Activated CD8-positive, alpha-beta T cell treated with anti-CD3 and anti-CD28 coated beads, Interleukin-2, amount 10 ng/mL, durations not matched to agents 7 days and 5 days (primary cell): ENCODE measurements at places on chromosomes 3 and 15. TPM values are rescaled to one million over a fixed set of nuclear protein-coding genes. Genes with fewer than 3 reads are reported as not detected.
A peak's percentile ranks its signal among the peaks of the same experiment; 100 is the strongest.

GRCh38 chr15:66723826-66724731, 22.0 kb downstream of the SMAD6 start:
- H3K27me3 ChIP-seq: peaks cover 2% of the 10 kb centered on the region
- H3K36me3 ChIP-seq: no peaks in the 10 kb centered on the region
- no peak for DNase-seq
- no peak overlapping the region for H3K27ac ChIP-seq
- no peak overlapping the region for H3K4me3 ChIP-seq

- no peak overlapping the region for H3K27ac ChIP-seq
- H3K4me1 ChIP-seq: no peaks in the 10 kb centered on the region
- no peak overlapping the region for H3K4me3 ChIP-seq
Observed at GRCh38 chr3:140559546-140559945, 118.3 kb upstream of the TRIM42 start.

GRCh38 chr15:85336880-85337279, 43.5 kb upstream of the AKAP13 start:
- H3K4me1 ChIP-seq: peaks cover 5% of the 10 kb centered on the region
- H3K36me3 ChIP-seq: no peaks in the 10 kb centered on the region
- H3K27me3 ChIP-seq: no peaks in the 10 kb centered on the region
- no peak overlapping the region for H3K4me3 ChIP-seq
- no peak overlapping the region for H3K27ac ChIP-seq

DNA sequence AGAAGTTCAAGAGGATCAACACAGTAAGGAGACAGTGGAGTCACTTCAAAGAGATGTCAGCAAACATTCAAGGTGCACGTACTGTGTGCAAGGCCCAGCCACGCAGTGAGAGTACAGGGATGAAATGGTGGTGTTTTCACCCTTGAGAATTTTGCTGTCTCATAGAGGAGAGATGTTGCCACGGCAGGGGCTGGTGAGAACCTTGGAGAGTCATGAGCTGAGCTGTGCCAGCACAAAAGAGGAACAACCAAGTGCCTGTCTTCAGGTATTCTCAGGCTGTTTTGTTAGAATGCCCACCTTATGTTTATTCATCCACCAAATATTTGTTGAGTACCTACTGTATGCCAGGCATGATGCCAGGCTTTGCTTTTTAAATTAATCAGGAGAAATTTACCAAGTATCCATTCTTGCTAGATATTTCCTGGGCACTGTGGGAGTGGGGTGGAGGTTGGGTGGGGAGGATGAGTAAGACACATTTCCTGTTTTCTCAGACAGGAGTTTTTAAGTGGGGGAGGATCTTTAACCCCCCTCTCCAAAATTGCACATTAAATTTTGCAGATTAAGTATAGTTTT, 72.6 kb downstream of the SLC6A11 start:
- no peaks in the 10 kb centered on the region for H3K36me3 ChIP-seq
- no peak overlapping the region for H3K4me3 ChIP-seq
- peaks cover 2% of the 10 kb centered on the region for H3K27me3 ChIP-seq
- H3K27ac ChIP-seq: no peak overlapping the region
- no peaks in the 10 kb centered on the region for H3K4me1 ChIP-seq
- no peak for DNase-seq

DNA sequence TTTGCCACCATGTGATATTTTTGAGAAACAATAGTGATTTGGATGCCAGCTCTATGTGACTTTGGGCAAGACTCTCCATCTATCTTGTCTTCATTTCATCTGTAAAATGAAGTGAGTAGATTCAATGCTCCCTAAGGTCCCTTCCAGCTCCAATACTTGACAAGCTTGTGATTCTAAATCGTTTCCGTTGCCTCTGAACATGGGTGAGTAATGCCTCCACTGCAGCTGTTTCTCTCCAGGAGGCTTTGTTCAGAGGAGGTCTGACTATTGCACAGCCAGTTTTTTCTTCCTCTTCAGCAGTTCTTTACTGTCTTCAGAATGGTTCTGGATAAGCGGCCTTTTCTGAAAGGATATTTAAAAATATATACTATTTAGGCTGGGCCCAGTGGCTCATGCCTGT, 14.8 kb upstream of the TMOD3 start:
- DNase-seq: no peak
- H3K4me1 ChIP-seq: no peaks in the 10 kb centered on the region
- peaks cover 2% of the 10 kb centered on the region for H3K36me3 ChIP-seq
- no peak overlapping the region for H3K27ac ChIP-seq

Gene DNAH1
- 18.1 TPM for total RNA-seq

Gene DNASE1L3
- total RNA-seq: not detected

Gene KNG1
- total RNA-seq: not detected

- no peaks in the 10 kb centered on the region for H3K4me1 ChIP-seq
- no peaks in the 10 kb centered on the region for H3K36me3 ChIP-seq
- H3K4me3 ChIP-seq: no peak overlapping the region
- no peak overlapping the region for H3K27ac ChIP-seq
Observed at GRCh38 chr15:61729646-61730045, 330.6 kb downstream of the VPS13C start.

DNA sequence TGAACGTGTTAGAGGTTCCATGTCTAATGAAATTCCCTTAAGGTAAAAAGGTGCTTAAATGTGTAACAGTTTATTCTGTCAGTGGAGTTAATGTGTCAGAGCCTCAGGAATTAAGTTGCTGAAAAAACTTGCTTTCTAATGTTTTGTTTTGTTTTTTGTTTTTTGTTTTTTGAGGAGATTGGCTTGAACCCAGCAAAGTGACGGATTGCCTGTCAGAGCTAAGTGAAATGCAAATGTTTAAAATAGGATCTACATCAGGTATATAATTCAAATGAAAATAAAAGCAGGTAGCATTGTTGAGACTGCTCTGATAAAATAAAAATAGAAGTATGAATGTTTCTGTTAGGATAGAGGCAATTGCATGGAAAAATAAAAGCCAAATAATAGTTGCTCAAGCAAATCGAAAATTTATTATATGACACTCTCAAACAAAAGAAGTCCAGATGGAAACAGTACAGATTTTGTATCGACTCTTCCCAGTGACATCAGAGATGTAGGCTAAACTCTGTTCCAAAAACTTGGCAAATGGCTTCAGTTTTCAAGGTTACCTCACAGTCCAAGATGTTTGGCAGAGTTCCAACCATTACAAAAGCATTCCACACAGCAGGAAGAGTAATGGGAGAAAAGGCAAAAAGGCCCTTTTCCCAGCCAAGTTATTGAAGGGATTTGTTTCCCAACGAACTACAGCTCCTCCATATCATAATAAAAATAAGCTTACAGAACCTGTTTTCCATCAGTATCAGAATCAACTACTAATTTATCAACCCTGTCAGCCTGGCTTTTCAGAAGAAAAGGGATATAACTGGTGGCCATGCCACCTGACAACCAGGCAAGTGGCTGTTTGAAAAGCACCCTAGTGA, 291.0 kb downstream of the TBL1XR1 start:
- H3K27ac ChIP-seq: no peak overlapping the region
- DNase-seq: no peak
- no peaks in the 10 kb centered on the region for H3K36me3 ChIP-seq

DNA sequence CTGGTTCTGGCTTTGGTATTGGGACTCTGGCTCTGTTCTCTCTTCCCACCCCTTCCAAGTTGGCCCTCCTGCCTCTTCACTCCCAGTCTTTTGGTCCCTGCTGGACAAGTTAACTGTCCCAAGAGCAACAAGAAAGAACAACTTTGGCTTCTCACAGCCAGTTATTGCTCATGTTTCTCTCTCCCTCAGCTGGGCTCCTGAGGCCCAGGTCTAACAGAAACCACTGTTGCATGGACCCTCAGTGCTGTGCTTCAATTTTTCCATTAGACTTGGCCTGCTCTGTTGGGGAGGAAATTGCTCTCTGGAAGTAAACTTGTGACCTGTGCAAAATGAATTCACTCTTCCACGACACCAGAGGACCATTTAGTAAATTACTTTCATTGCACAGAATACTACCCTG, 64.5 kb downstream of the CHST2 start:
- peaks cover 11% of the 10 kb centered on the region for H3K4me1 ChIP-seq
- H3K27ac ChIP-seq: no peak overlapping the region
- no peak overlapping the region for H3K4me3 ChIP-seq
- peaks cover 5% of the 10 kb centered on the region for H3K36me3 ChIP-seq
- no peaks in the 10 kb centered on the region for H3K27me3 ChIP-seq
- DNase-seq: no peak

- no peak for DNase-seq
- H3K27ac ChIP-seq: no peak overlapping the region
- H3K27me3 ChIP-seq: no peaks in the 10 kb centered on the region
- no peak overlapping the region for H3K4me3 ChIP-seq
- peaks cover 2% of the 10 kb centered on the region for H3K36me3 ChIP-seq
Observed at GRCh38 chr15:58498821-58499580, 67.2 kb downstream of the LIPC start.

- H3K36me3 ChIP-seq: no peaks in the 10 kb centered on the region
- DNase-seq: no peak
- no peak within 1 kb of the TSS for H3K4me3 ChIP-seq
- H3K27ac ChIP-seq: no peak within 1 kb of the TSS
Observed at GRCh38 chr15:53978253-53978906, at the start of gene UNC13C. TSS of gene UNC13C (plus strand) at chr15:53978441. CDS start at chr15:54012904, 34,463 bp downstream.

- no peaks in the 10 kb centered on the region for H3K27me3 ChIP-seq
- DNase-seq: no peak
- H3K4me1 ChIP-seq: no peaks in the 10 kb centered on the region
- peaks cover 6% of the 10 kb centered on the region for H3K36me3 ChIP-seq
Observed at GRCh38 chr15:64144192-64144564, 7.4 kb upstream of the SNX22 start.

- H3K27ac ChIP-seq: no peak overlapping the region
Observed at GRCh38 chr3:18354701-18355100, 70.4 kb downstream of the SATB1 start.

DNA sequence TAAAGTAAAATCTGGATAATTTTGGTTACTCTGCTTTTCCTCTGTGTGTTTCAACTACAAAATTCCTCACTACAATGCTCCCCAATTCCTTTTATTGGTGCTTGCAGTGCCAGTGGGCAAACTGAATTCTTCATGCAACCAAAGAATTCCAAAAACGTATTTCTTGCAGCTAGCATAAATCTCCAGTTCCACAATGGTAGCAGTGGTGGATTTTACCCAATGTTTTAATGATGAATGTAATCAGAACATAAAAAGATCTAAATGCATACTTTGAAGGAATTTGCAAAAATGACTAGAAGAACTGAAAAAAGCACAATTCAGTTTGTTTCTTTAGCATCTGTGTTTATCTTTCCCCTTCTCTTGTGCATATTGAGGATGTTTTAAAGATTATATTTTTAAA, 359.6 kb upstream of the TPRG1 start:
- no peak for DNase-seq
- no peaks in the 10 kb centered on the region for H3K27me3 ChIP-seq
- no peaks in the 10 kb centered on the region for H3K4me1 ChIP-seq
- H3K27ac ChIP-seq: no peak overlapping the region
- H3K36me3 ChIP-seq: peaks cover 15% of the 10 kb centered on the region

DNA sequence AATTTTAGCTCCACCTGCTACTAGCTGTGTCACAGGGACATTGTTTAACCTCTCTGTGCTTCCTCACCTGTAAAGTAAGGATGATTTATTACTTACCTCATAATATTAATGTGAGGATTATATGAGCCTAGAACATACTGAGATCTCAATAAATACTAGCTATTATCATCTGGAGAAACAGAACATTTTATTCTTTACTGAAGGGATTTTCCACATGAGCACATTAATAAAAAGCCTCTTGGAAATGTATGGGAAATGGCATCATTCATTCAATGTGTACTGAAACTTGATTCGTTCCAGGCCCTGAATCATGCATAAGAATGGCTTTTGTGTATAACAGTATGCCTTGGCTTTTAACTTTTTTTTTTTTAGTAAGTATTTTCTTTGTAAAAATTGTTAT, 11.0 kb upstream of the CEMIP start:
- no peaks in the 10 kb centered on the region for H3K36me3 ChIP-seq
- DNase-seq: no peak
- no peak overlapping the region for H3K27ac ChIP-seq
- H3K4me3 ChIP-seq: no peak overlapping the region
- peaks cover 2% of the 10 kb centered on the region for H3K27me3 ChIP-seq

DNA sequence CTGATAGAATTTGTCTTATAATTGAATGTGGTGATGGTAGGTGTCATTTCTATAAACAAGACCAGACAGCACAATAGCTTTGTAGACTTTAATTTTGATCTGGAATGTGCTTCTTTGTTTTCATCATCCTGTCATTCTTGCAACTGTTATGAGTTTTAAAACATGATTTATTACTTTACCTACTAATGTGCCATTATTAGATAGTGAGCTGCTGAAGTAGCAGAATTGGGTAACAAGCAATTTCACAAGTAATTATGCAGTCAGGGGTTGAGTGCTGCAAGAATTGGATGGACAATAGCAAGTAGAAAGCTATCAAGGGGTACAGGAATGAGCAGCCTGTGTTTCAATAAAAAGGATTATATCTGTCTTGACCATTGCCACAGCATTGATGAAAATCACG, 975.6 kb downstream of the ROBO1 start:
- no peaks in the 10 kb centered on the region for H3K27me3 ChIP-seq
- peaks cover 7% of the 10 kb centered on the region for H3K4me1 ChIP-seq
- H3K36me3 ChIP-seq: no peaks in the 10 kb centered on the region
- no peak overlapping the region for H3K4me3 ChIP-seq

GRCh38 chr3:49351521-49352011, 6.6 kb downstream of the GPX1 start:
- H3K27ac ChIP-seq: peak overlapping the region; percentile 3
- DNase-seq: no peak
- no peak overlapping the region for H3K4me3 ChIP-seq
- H3K4me1 ChIP-seq: peaks cover 14% of the 10 kb centered on the region
- no peaks in the 10 kb centered on the region for H3K27me3 ChIP-seq
- H3K36me3 ChIP-seq: peaks cover 13% of the 10 kb centered on the region

DNA sequence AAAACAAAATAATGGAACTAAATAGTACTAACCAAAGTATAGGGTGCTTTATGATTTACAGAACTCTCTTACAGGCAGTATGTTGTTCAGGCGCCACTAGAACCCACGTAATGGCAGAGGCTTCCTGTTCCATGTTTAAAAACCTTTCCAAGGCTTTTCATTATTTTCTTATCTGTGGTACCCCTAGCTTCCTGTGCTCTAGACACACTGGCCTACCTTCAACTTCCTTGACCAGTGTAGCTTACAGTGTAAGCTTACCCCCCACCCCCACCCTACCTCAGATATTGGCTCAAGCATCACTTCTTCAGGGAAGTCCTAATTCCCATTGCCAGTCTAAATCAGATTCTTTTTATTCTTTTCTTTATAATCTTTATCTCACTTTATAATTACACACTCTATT, 2.9 kb downstream of the NR2C2 start:
- peaks cover 47% of the 10 kb centered on the region for H3K36me3 ChIP-seq
- peaks cover 39% of the 10 kb centered on the region for H3K4me1 ChIP-seq
- DNase-seq: no peak
- no peak overlapping the region for H3K4me3 ChIP-seq
- no peak overlapping the region for H3K27ac ChIP-seq

GRCh38 chr15:26621816-26622215, 151.1 kb downstream of the GABRB3 start:
- no peak for DNase-seq
- no peak overlapping the region for H3K27ac ChIP-seq
- no peak overlapping the region for H3K4me3 ChIP-seq

Gene HTR3E
- not detected for total RNA-seq

GRCh38 chr3:184366619-184367289, 5.2 kb downstream of the POLR2H start:
- H3K27me3 ChIP-seq: no peaks in the 10 kb centered on the region
- H3K4me1 ChIP-seq: peaks cover 23% of the 10 kb centered on the region
- H3K27ac ChIP-seq: peak overlapping the region; percentile 58
- no peak for DNase-seq
- peaks cover 49% of the 10 kb centered on the region for H3K36me3 ChIP-seq

- no peaks in the 10 kb centered on the region for H3K27me3 ChIP-seq
- DNase-seq: peak; percentile 40
- peaks cover 34% of the 10 kb centered on the region for H3K4me1 ChIP-seq
- peak overlapping the region; percentile 97 for H3K4me3 ChIP-seq
- peaks cover 37% of the 10 kb centered on the region for H3K36me3 ChIP-seq
Observed at GRCh38 chr3:48440590-48440958, 517 bp downstream of the TMA7 start.

- H3K27me3 ChIP-seq: no peaks in the 10 kb centered on the region
- H3K27ac ChIP-seq: no peak overlapping the region
- peaks cover 20% of the 10 kb centered on the region for H3K4me1 ChIP-seq
- no peaks in the 10 kb centered on the region for H3K36me3 ChIP-seq
Observed at GRCh38 chr3:183330881-183331280, 77.8 kb downstream of the B3GNT5 start.
